Activated CD8-positive, alpha-beta memory T cell treated with anti-CD3 and anti-CD28 coated beads, Interleukin-2, amount 10 ng/mL, durations not matched to agents 7 days and 5 days (primary cell): ENCODE measurements at places on chromosomes 2 and 18. TPM values are rescaled to one million over a fixed set of nuclear protein-coding genes. Genes with fewer than 3 reads are reported as not detected.

Gene LINC00305
- not detected for total RNA-seq

Gene FLACC1
- 1.3 TPM for total RNA-seq

Gene GPAT2
- 26.7 TPM for total RNA-seq

Gene LRRC30
- not detected for total RNA-seq

Gene CXCR1
- total RNA-seq: 1.4 TPM

Gene ICOS
- 49.7 TPM for total RNA-seq

Gene PRKD3
- 39.6 TPM for total RNA-seq

Gene AGXT
- not detected for total RNA-seq

Gene GRHL1
- 1.0 TPM for total RNA-seq

Gene CYP27C1
- not detected for total RNA-seq

Gene SMYD1
- total RNA-seq: not detected

Gene LRATD1
- not detected for total RNA-seq

Gene OBSL1
- 0.16 TPM for total RNA-seq

Gene CNGA3
- not detected for total RNA-seq

- no peak for DNase-seq
- no peaks in the 10 kb centered on the region for H3K27me3 ChIP-seq
- H3K4me3 ChIP-seq: no peak overlapping the region
- H3K27ac ChIP-seq: no peak overlapping the region
Measured at GRCh38 chr18:27225947-27226481, 40.9 kb upstream of the CHST9 start.

GRCh38 chr18:24629921-24630320 is 169.5 kb downstream of the HRH4 start:
- DNase-seq: no peak
- H3K27me3 ChIP-seq: no peaks in the 10 kb centered on the region
- no peaks in the 10 kb centered on the region for H3K4me1 ChIP-seq

DNA sequence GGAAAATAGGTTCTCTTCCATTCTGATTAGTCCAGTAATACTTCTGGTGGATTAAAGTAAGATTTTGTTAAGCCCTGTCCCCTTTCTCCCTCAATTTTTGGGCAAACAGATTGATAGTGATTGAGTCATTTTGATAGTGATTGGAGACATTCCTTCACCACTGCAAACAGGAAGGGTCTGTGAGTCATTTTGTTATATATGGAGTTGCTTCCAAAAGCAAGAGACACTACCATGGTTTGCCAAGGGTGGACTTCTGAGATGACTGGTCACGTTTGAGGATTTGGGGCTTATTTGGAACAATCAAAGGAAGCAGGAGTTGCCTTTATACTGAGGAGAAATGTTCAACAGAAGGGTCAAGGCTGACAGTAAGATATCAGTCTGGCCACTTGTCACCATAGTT is 249.9 kb downstream of the PARD3B start:
- H3K4me3 ChIP-seq: no peak overlapping the region
- no peak for DNase-seq

GRCh38 chr2:38433607-38433975 is 56.5 kb upstream of the ATL2 start:
- DNase-seq: no peak
- no peak overlapping the region for H3K27ac ChIP-seq
- no peaks in the 10 kb centered on the region for H3K36me3 ChIP-seq

DNA sequence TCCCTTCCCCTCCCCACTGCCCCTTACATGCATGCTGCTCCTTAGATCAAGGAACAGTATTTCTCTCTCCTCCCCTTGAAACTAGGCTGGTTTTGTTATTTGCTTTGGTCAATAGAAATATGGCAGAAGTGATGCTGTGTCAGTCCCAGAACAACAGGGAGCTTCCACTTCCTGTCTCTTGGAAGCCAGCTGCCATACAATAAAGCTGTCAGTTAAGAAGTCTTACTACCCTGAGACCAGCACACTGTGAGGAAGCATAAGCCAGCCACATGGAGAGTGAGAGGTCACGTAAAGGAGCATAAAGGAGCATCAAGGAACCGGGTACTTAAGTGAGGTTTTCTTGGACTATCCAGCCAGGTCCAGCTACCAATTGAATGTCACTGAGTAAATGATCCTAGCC is 126.6 kb downstream of the NOL4 start:
- no peak overlapping the region for H3K4me3 ChIP-seq
- H3K27me3 ChIP-seq: no peaks in the 10 kb centered on the region
- no peak overlapping the region for H3K27ac ChIP-seq
- no peaks in the 10 kb centered on the region for H3K4me1 ChIP-seq
- H3K36me3 ChIP-seq: no peaks in the 10 kb centered on the region

- H3K4me1 ChIP-seq: no peaks in the 10 kb centered on the region
- H3K4me3 ChIP-seq: no peak overlapping the region
- no peaks in the 10 kb centered on the region for H3K27me3 ChIP-seq
- DNase-seq: no peak
- H3K36me3 ChIP-seq: no peaks in the 10 kb centered on the region
- H3K27ac ChIP-seq: no peak overlapping the region
Measured at GRCh38 chr18:38539371-38539770, 973.8 kb upstream of the CELF4 start.

- H3K4me1 ChIP-seq: no peaks in the 10 kb centered on the region
- no peak for DNase-seq
- H3K27me3 ChIP-seq: no peaks in the 10 kb centered on the region
- no peak overlapping the region for H3K4me3 ChIP-seq
- no peaks in the 10 kb centered on the region for H3K36me3 ChIP-seq
- no peak overlapping the region for H3K27ac ChIP-seq
Measured at GRCh38 chr2:1965726-1966125, 221.4 kb upstream of the PXDN start.

DNA sequence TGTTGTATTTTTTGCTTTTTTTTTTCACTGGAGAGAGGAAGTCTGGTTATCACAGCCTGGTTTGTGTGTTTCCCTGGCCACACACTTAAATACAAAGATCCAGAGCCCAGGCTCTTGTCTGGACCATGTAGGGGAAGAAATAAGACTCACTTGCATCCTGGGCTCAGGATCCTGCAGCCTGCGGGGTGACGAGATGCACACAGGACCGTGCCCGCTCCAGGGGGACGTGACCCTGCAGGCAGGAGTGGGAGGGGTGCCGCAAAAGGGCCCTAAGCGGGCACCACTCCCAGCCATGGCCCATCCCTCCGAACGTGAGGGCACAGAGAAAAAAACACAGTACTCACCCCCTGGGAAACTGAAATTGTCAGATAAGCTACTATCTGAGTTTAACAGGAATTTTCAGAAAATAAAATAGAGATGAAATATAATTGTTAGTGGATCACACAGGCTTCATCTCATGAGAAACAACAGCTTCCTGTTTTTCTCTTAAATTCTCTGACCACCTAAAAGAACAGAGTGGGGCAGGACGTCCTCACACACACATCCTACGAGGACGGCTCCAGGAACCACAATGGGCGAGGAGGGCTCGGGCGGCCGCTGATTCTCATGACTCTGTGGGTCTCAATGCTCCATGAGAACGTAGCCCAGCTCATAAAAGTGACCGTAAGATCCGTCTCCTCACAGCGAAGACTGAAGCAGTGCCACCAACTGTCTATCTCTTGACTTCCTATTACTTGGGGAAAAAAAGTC is 142.6 kb upstream of the ALKAL2 start:
- peak overlapping the region; percentile 85 for H3K27ac ChIP-seq
- H3K4me1 ChIP-seq: peaks cover 24% of the 10 kb centered on the region
- H3K36me3 ChIP-seq: no peaks in the 10 kb centered on the region

GRCh38 chr18:5627776-5628511 is 84.1 kb upstream of the EPB41L3 start:
- no peak overlapping the region for H3K27ac ChIP-seq
- H3K4me1 ChIP-seq: peaks cover 4% of the 10 kb centered on the region

- no peaks in the 10 kb centered on the region for H3K36me3 ChIP-seq
- no peak overlapping the region for H3K27ac ChIP-seq
- H3K4me1 ChIP-seq: peaks cover 11% of the 10 kb centered on the region
- no peak overlapping the region for H3K4me3 ChIP-seq
- DNase-seq: no peak
- H3K27me3 ChIP-seq: peaks cover 17% of the 10 kb centered on the region
Measured at GRCh38 chr2:196427986-196428634, 211.4 kb upstream of the CCDC150 start.

GRCh38 chr2:98412751-98413458 is 31.8 kb upstream of the INPP4A start:
- H3K27me3 ChIP-seq: peaks cover 10% of the 10 kb centered on the region
- H3K36me3 ChIP-seq: peaks cover 5% of the 10 kb centered on the region
- DNase-seq: peak; percentile 70
- H3K4me3 ChIP-seq: no peak overlapping the region
- peaks cover 20% of the 10 kb centered on the region for H3K4me1 ChIP-seq

GRCh38 chr18:43161528-43161927 is 46.0 kb upstream of the RIT2 start:
- H3K4me3 ChIP-seq: no peak overlapping the region
- no peak for DNase-seq
- H3K36me3 ChIP-seq: no peaks in the 10 kb centered on the region

DNA sequence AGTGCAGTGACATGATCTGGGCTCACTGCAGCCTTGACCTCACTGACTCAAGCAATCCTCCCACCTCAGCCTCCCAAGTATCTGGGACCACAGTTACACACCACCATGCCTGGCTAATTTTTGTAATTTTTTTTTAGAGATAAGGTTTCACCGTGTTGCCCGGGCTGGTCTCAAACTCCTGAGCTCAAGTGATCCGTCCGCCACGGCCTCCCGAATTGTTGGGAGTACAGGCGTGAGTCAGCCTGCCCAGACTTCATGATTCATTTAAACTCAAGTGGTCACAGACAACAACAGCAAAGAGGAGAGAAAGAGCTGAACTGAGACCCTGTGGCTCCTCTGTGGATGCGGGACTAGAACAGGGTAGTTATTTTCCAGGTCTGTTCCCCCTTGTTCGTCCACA is 83.0 kb downstream of the TSHZ1 start:
- H3K4me3 ChIP-seq: no peak overlapping the region
- no peak overlapping the region for H3K27ac ChIP-seq
- peak; percentile 11 for DNase-seq
- no peaks in the 10 kb centered on the region for H3K4me1 ChIP-seq

GRCh38 chr2:34345030-34345429 is 745.9 kb upstream of the FAM98A start:
- DNase-seq: no peak
- no peaks in the 10 kb centered on the region for H3K36me3 ChIP-seq
- H3K27me3 ChIP-seq: no peaks in the 10 kb centered on the region
- no peak overlapping the region for H3K27ac ChIP-seq

- H3K4me1 ChIP-seq: peaks cover 18% of the 10 kb centered on the region
- no peaks in the 10 kb centered on the region for H3K27me3 ChIP-seq
- H3K36me3 ChIP-seq: no peaks in the 10 kb centered on the region
- peak; percentile 91 for DNase-seq
- H3K27ac ChIP-seq: peak overlapping the region; percentile 80
Measured at GRCh38 chr2:61694312-61695274, 156.4 kb upstream of the XPO1 start.

GRCh38 chr2:120393456-120393855 is 47.5 kb downstream of the INHBB start:
- no peaks in the 10 kb centered on the region for H3K4me1 ChIP-seq
- DNase-seq: no peak
- H3K4me3 ChIP-seq: no peak overlapping the region
- H3K27ac ChIP-seq: no peak overlapping the region
- no peaks in the 10 kb centered on the region for H3K27me3 ChIP-seq

DNA sequence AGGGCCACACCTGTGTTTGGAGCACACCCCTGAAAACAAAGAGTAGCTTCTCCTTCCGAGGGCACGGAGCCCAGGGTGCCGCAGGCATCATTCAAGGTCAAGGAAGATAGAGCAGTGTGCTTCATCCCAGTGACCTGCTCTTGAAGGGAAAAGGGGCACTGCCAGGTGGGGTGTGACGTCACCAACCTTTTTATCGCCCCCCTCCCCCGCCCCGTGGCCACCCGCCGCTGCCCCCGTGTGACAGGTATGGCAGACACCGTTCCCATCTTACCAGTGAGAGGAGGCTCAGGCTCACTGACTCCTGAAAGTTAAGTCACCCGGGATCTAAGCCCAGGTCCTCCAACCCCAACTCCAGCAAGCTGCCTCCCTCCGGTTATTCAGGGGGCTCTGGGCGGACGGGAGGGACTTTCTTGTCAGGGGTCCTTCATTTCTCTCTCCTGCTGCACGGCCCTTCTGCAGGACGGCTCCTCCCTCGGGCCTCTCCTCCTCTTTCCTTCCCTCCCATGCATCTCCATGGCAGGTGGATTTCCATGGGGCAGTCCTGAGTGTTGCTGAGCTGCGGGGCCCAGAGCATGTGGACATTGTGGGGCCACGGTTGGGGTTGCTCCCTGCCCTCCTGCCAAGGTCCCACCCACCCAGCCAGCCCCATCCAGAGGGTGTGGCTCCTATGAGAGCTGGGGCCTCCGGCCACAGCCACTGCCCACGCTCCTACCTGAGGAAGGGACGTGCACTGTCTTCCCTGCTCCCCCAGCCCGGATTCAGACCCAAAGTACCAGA is 114.1 kb upstream of the HDAC4 start:
- H3K27ac ChIP-seq: no peak overlapping the region
- no peak for DNase-seq
- H3K36me3 ChIP-seq: no peaks in the 10 kb centered on the region

DNA sequence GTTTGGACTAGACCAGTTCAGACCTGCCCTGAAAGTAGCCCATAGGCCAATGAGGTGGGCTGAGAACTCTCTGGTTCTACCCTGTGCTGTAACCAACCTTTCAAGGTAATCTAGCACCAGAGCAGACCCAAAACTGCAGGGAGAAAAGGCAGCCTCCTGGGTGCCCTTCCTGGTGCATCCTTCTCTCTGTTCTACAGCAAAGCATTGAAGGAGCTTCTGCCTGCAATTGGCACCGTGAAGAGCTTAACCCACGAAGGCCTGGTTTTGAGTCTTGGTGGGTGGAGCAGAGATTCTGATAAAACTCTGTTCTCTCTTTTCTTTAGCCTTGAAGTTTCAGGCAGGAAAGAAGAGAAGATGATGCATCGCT is 55.5 kb downstream of the LIPG start:
- H3K4me1 ChIP-seq: peaks cover 3% of the 10 kb centered on the region
- DNase-seq: no peak
- H3K27ac ChIP-seq: no peak overlapping the region
- no peaks in the 10 kb centered on the region for H3K36me3 ChIP-seq

DNA sequence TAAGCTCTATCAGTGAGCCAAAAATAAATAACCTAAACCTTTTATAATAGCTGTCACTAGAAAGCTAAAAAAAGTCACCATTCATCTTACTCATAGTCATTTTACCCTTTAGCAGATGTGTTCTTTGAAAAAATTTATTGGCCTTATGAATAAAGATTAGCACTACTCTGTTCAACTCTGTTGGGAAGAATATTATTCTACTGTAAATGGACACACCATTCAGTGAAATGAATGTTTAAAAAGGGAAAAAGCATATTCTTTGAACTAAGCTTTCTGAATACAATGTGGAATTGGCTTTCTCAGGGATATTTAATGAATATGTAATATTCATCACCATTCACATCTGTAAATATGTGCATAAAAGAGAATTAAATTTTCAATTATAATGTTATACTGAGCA is 422.0 kb downstream of the CBLN2 start:
- H3K27ac ChIP-seq: no peak overlapping the region
- H3K4me3 ChIP-seq: no peak overlapping the region
- H3K27me3 ChIP-seq: no peaks in the 10 kb centered on the region
- no peak for DNase-seq
- no peaks in the 10 kb centered on the region for H3K36me3 ChIP-seq
- no peaks in the 10 kb centered on the region for H3K4me1 ChIP-seq
